ENCODE measurements at places on chromosomes 6 and 20.
A peak's percentile ranks its signal among the peaks of the same experiment; 100 is the strongest.

DNA sequence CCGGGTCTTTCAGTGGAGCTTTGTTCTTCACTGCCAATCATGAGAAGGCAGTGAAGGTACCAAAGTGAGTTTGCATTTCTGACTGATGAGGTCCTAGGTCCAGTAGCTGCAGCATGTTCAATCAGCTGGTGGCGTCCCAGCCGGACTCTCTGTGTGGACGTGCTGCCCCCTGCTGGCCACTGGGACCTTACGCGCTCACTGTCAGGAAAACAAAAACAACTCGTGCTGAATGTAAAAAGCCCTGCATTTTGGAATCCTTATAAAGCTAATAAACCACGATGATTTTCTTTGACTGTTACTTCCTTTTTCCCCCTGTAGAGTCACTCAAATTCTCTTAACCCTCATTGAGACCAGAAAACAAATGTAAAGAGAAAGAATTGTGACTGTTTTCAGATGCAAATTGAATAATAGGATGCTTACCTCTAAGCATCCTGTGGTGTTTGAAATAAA lies 4.9 kb upstream of the CD24 start:
- DNase-seq: peak; percentile 86

DNA sequence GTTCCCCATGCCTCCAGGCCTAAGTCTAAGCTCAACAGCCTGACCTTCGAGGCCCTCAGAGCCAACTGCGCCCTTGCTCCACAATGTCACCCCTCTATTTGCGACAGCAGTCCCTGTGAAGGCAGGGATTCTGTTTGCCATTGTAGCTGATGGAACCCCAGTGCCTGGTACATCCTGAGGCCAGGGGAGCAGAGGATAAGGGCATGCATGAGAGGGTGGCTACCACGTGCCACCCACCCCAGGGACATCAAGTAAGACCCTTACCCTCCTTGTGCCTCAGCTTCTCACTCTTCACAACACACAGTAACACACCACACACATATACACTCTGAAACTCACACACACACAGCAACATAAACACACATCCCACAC lies 20.0 kb upstream of the SIRPA start:
- no peak for DNase-seq

GRCh38 chr6:53162606-53163005 lies 14.0 kb upstream of the GCM1 start:
- DNase-seq: no peak

GRCh38 chr20:38620441-38620840 lies 18.8 kb downstream of the ARHGAP40 start:
- no peak for DNase-seq

GRCh38 chr6:169162249-169162648 lies 91.4 kb downstream of the THBS2 start:
- DNase-seq: no peak

GRCh38 chr6:16097382-16098171 lies 31.3 kb upstream of the MYLIP start:
- no peak for DNase-seq

GRCh38 chr6:63272397-63272796 lies 47.4 kb downstream of the LGSN start:
- no peak for DNase-seq

- no peak for DNase-seq
Observed at GRCh38 chr6:162178266-162178665, 549.3 kb downstream of the PRKN start.

GRCh38 chr6:44667668-44668390 lies 280.3 kb downstream of the CDC5L start:
- peak; percentile 51 for DNase-seq

DNA sequence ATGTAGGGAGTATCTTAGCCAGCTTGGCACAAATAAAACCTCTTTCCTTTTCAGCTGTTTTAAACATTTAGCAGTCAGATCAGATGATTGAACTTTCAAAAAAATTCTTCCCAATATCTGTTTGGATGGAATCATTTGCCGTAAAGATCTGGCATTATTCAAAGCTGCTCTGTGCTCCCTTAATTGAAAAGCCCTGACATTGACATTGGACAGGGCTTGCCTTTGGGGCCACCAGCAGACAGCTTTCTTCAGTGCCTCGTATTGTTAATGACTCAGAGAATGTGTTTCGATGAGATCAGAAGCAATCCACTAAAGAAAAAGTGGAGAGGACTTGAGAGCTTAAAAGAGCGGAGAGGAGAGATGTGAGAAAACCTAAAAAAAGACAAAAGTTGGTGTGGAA lies 343.5 kb downstream of the NRN1 start:
- no peak for DNase-seq

DNA sequence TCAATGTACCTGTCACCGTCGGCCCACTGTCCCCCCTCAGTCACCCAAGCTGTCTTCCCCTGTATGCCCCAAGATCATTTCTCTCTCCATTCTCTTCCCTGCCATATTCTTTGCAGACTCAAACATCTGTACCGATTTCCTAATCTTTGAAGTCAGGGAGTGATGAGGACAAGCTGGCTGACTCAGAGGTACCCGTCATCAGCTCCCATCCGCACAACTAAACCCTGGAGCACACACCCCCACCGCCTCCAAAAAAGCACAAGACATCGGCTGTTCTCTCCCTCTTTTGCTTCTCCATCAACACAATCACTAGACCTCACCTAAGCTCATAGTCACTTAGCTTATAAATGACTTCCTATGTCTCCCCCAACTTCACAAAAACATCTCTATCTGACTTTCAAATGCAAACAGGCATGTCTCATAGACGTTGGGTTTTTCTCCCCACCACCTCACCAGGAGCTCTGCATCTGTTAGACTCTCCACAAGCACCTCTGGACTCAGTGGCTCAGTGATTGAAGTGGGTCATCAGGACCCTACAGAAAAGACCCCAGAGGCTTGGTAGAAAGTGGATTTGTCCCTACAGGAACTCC lies 11.5 kb upstream of the NFATC2 start:
- no peak for DNase-seq

DNA sequence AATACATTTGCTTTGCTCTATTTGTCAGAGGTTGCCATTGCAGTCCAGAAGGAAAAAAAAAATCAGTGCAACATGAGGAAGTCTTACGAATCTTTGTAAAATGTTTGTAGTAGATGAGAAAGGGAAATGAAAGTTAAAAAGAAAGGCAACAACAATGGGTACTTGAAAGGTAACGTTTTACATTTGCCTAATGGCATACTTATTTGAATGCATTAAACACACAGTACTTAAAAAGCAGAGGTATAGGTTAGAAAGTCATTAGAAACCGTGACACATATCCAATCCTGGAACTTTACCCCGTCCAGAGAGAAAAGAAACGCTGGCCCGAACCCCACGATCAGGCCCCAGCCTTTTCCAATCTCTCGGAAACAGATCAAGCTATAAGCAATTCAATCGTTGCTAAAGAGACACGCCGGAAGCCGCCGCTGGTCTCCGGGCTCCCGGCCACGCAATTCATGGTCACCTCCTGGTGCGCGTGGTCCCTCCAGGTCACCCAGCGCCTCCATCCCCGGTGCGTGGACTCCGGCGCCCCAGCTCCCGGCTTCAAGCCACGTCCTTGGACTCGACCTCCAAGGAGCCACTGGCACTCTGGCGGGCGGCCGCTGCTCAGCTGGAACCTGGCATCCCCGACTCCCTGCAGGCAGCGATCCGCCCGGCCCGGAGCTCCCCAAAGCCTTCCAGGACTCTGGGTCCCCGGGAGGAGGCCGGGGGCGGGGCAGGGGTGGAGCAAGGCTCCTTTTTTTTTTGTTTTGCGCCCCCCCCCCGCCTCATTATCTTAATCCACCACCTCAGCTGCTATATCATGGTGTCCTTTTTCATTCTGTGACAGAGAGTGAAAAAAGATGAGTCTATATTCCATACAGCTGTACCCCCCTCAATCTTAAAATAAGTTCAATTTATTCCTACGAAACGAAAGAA lies at the start of gene SLC18B1:
TSS of gene SLC18B1 (minus strand) at position 687 of the 918 bp plus-strand sequence. CDS start at position 506, 181 bp downstream.
- peak; percentile 68 for DNase-seq

DNA sequence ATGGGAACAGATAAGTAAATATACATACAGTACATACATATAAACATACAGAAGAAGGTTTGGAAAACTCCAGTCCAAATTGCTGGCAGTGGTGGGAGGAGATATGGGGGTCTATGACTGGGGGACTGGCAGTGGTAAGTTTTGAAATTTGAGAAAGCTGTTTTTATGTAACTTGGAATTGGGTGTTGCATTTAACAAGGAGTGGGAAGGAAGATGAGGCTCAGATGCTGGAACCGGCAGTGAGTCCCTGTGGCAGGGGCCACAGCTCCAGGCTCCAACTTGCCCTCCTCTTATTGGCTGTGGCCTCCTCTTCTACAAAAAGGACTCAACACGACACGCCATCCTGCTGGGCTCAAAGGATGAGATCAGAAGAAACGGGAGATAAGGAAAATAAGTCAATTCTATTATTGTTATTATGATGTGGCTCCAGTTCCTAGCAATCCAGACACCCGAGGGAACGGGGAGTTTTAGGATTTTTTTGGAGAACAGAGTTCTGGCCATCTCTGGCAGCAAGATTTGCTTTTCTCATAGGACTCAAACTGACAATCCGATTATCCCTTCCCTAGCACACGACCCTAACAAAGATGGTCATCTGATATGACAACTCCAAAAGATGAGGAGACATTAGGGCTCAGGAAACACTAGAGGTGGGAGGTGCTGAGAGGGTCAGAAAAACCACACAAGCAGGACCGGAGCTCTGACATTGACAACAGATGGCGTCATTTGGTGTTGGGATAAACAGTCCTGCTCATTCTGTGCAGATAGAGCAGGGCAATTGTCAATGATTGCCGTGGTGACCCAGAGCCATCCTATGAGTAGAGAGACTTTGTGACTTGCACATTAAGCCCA lies 6.0 kb upstream of the TGM2 start:
- DNase-seq: no peak

- no peak for DNase-seq
Observed at GRCh38 chr6:162363757-162364156, 363.8 kb downstream of the PRKN start.

DNA sequence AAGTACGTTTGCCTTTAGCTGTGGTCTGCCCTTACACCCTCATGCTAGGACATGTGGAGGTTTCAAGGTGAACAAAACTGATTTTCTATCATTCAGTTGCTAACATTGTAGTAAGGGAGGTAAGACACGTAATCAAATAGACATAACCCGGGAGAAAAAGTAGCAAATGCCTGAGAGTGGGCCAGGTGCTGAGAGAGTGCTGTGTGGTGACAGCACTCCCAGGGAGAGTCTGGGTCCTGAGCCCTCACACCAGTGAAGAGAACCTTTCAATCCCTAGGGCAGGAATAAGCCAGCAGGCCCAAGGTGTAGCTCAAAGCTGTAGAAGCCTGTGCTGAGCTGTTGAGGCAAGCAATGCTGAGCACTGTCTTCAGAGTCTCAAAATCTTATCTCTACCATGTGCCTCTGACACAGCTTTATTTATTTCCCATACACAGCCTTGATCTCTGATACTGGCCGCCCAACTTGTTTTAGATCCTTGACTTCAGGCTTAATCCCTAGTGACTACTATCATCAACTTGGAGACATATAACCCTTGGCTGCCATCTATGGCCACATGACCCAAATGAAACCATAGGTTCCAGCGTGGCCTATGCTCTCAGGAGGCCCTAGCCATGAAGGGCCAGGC lies 55.2 kb downstream of the TPD52L1 start:
- no peak for DNase-seq

DNA sequence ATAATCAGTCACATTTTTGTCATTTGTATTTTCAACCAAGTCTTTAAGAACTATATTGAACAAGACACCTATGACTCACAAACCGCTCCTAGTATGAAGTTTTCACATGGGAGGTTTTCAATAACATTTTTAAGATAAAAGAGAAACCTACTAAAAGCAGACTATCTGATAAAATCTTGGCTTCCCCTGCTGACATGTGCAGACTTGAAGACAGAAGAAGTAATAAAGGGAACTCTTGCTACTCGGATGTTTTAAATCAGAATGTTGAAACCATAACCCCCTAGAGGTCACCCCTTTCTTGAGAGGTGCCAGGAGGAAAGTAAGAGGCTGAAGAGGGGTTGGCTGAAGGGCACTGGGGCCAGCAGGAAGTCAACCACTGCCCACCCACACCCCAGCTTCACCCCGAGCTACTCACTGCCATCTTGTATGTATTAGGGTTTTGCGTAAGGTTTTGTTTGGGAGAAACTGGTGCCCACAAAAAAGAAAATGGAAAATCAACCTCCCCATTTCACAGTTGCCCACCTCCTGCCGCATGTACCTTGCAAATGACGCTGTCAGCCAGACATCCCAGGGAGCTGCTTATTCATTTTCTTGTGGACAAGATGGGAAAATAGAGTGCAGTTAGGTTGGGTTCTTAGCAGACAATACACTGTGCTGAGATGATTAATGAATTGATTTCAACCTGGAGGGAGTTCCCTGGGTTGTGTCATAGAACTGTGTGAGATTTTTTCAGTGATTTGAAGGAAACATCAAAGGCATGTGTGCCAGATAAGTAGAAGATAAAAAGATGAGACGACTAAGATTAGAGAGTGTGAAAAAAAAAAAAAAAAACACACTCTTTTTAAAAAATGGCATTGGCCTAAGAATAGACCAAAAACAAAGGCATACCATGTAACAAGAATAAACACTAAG lies 83.2 kb upstream of the TAB2 start:
- DNase-seq: peak; percentile 49

Data from activated naive CD4-positive, alpha-beta T cell treated with anti-CD3 and anti-CD28 coated beads, Interleukin-2, amount 10 ng/mL, durations not matched to agents 7 days and 5 days (primary cell).